ENCODE measurements at places on chromosomes 13 and 19.

- H3K27ac ChIP-seq, result no peak overlapping the region
- no peaks in the 10 kb centered on the region for H3K4me1 ChIP-seq
- H3K27me3 ChIP-seq, result no peaks in the 10 kb centered on the region
- no peak for DNase-seq
Observed at GRCh38 chr13:110114316-110114715, 192.6 kb downstream of the COL4A1 start.

GRCh38 chr13:33745370-33746324 lies 72.3 kb upstream of the RFC3 start:
- no peak for DNase-seq
- H3K36me3 ChIP-seq, result no peaks in the 10 kb centered on the region
- H3K27me3 ChIP-seq, result no peaks in the 10 kb centered on the region
- H3K27ac ChIP-seq, result peak overlapping the region; percentile 16
- H3K4me1 ChIP-seq, result peaks cover 10% of the 10 kb centered on the region

- no peak overlapping the region for H3K27ac ChIP-seq
- H3K27me3 ChIP-seq, result no peaks in the 10 kb centered on the region
- H3K4me1 ChIP-seq, result no peaks in the 10 kb centered on the region
- H3K36me3 ChIP-seq, result no peaks in the 10 kb centered on the region
- H3K4me3 ChIP-seq, result no peak overlapping the region
Observed at GRCh38 chr19:31316201-31316951, 32.9 kb downstream of the TSHZ3 start.

DNA sequence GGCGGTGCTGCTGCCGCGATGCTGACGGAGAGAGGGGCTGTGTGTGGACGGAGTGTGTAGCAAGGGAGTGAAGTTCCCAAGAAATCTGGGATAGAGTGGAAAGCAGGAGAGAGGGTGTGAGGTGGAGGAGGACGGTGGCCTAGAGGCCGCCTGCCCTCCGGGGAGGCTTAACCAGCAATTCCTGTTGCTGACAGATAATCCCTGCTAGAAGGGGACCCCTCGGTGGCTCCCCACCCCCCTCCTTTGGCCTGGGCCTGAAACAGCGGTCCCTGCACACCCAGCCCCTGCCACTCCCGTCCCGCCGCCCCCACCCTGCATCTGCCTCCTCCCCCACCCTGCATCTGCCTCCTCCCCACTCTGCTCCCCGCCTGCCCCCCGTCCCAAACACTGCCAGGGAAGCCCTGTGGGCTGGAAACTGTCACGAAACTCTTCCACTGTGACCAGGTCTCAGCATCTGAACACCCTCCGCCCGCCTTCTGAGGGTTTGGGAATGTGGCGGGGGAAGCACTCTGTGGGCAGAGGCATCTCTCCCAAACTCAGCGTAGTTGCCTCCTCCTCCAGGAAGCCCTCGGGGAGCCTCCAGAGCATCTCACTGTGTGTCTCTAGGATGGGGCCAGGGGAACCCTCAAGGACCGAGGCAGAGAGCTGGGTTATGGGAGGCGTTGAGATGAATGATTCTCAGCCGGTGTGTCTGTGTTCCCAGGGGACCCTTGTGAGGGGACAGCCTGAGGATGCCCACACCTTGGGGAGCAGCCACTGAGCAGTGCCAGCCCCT lies 17.1 kb upstream of the MATK start:
- H3K4me3 ChIP-seq, result no peak overlapping the region
- no peak for DNase-seq
- H3K27me3 ChIP-seq, result no peaks in the 10 kb centered on the region
- H3K27ac ChIP-seq, result no peak overlapping the region

- no peak overlapping the region for H3K4me3 ChIP-seq
- no peaks in the 10 kb centered on the region for H3K36me3 ChIP-seq
- DNase-seq, result peak; percentile 16
- no peaks in the 10 kb centered on the region for H3K4me1 ChIP-seq
Observed at GRCh38 chr13:89380101-89380500, 1708.9 kb downstream of the SLITRK5 start.

GRCh38 chr19:51142119-51142518 lies at the start of gene SIGLEC7:
Gene SIGLEC7 (plus strand): TSS chr19:51142301. CDS start chr19:51142370, 69 bp downstream.
- H3K4me3 ChIP-seq, result no peak within 1 kb of the TSS
- no peak for DNase-seq
- H3K27ac ChIP-seq, result no peak within 1 kb of the TSS
- H3K4me1 ChIP-seq, result no peaks in the 10 kb centered on the region

GRCh38 chr13:29480893-29481525 lies 114.5 kb downstream of the SLC7A1 start:
- H3K27ac ChIP-seq, result no peak overlapping the region
- no peak overlapping the region for H3K4me3 ChIP-seq
- no peak for DNase-seq
- H3K36me3 ChIP-seq, result no peaks in the 10 kb centered on the region

DNA sequence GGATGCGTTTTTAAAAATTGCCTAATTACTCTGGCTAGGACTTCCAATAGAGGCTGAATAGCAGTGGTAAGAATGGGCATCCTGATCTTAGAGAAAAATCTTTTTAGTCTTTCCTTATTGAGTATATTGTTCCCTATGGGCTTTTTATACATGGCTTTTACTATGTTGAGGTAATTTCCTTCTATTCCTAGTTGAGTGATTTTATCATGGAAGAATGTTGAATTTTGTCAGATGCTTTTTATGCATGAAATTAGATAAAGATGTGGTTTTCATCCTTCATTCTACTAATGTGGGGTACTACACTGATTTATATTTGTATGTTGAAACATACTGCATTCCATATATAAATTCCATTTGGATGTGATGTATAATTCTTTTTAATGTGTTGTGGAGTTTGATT lies 2673.8 kb downstream of the PCDH9 start:
- no peaks in the 10 kb centered on the region for H3K4me1 ChIP-seq
- no peak overlapping the region for H3K4me3 ChIP-seq
- no peak overlapping the region for H3K27ac ChIP-seq
- no peak for DNase-seq

DNA sequence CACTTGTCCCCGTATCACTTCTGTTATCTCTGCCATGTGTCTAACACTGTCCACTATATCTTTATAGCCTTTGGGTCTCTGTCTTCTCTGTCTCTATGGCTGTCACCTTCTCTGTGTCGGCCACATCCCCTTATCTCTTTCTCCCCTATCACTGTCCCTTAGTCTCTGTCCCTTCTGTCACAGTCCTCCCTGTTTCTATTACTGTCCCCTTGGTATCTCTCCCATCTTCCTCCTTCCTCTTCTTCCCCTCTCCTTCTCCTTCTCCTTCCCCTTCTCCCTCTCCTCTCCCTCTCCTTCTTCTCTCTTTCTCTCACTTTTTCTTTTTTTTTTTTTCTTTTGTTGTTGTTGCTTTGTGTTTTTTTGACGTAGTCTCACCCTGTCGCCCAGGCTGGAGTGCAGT lies 34.7 kb upstream of the LRRC4B start:
- no peaks in the 10 kb centered on the region for H3K27me3 ChIP-seq
- no peak for DNase-seq
- no peak overlapping the region for H3K27ac ChIP-seq

DNA sequence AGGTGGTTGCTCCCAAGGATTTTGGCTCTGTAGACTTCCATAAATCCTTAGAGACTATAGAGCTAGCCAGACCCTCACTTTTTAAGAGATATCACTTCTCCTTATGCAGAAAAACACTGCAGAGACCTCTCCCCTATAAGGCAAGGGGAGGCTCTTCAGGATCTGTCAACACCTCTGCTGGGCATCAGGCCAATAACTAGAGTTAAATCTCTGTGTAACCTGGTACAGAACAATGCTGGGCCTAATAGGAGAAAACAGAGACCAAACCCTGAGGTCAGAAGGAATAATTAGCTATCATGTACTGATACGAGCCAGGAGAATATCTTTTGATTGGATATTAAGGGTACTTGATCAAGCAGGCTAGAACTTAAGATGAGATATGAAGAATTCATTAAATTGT lies 358.5 kb downstream of the TBC1D4 start:
- no peaks in the 10 kb centered on the region for H3K36me3 ChIP-seq
- no peaks in the 10 kb centered on the region for H3K4me1 ChIP-seq
- H3K27ac ChIP-seq, result no peak overlapping the region

DNA sequence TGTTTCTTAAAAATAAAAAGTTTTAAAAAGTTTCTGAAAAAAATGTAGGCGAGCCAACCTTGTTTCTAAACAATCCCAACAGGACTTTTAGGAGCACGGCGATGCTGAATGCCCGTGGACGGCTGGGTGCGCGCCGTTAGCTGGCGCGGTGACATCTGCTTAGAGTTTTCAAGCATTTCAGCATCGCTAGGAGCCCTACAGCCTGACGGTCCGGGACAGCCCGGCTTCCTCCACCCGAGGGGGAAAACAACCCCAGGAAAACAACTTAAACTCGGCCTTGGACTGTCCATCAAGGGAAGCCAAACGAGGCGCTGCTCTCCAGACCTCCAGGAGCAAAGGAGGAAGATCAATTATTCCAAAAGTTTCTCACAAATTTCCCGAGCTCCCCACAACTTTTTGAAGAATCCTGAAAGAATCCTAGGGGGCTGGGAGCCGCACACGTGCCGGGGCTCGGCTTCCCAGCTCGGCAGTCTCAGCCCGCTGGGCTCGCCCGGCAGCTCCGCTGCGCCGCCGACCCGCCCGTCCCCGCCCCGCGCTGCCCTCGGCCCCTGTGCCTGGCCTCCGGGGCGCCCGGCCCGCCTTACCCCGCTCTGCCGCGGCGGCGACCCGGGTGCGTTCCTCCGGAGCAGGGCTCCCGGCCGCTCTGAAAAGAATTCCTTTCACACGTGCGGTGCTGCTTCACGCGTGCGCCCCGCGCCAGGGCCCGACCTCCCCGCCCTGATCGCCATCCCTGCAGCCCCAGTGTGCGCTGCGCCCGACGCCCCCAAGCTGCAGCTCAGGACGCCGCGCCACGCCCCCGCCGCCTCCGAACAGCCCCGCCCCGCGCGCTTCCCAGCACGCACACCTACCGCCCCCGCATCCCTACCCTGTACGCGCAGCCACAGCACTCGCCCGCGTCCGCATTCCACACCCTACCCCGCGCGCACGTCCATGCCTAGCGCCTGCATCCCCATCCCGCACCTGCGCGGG lies at the start of gene GJA3:
Gene GJA3, minus strand, starts transcription at position 747 of the 969 bp plus-strand sequence. CDS start 17,764 bp downstream, outside the sequence.
- no peak for DNase-seq
- peaks cover 4% of the 10 kb centered on the region for H3K4me1 ChIP-seq
- H3K27me3 ChIP-seq, result peaks cover 20% of the 10 kb centered on the region

DNA sequence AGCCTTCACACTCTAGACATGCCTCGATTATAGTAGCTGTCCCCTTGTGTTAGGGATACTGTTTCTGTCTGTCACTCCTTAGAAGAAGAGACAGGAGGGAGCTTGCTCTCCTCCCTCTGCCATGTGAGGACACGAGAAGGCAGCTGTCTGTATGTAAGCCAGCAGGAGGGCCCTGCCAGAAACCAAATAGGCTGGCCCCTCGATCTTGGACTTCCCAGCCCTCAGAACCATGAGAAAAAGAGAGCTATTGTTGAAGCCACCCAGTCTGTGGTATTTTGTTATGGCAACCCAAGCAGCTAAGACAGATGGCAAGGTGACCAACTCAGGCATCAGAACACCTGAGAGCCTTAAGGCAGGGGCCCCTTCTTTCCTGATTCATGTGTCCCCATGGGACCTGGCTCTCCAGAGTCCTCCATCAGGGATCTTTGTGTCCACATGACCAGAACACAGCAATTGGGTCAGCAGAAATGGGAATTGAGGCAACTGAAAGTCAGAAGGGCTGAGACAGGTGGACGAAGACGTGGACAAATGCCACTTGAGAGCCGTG lies 65.6 kb upstream of the NPAS1 start:
- H3K4me3 ChIP-seq, result no peak overlapping the region
- H3K4me1 ChIP-seq, result peaks cover 23% of the 10 kb centered on the region
- no peak for DNase-seq
- peak overlapping the region; percentile 28 for H3K27ac ChIP-seq
- no peaks in the 10 kb centered on the region for H3K27me3 ChIP-seq

- no peaks in the 10 kb centered on the region for H3K4me1 ChIP-seq
- no peak for DNase-seq
- peaks cover 3% of the 10 kb centered on the region for H3K36me3 ChIP-seq
Observed at GRCh38 chr19:1366899-1367870, 16.5 kb upstream of the NDUFS7 start.

DNA sequence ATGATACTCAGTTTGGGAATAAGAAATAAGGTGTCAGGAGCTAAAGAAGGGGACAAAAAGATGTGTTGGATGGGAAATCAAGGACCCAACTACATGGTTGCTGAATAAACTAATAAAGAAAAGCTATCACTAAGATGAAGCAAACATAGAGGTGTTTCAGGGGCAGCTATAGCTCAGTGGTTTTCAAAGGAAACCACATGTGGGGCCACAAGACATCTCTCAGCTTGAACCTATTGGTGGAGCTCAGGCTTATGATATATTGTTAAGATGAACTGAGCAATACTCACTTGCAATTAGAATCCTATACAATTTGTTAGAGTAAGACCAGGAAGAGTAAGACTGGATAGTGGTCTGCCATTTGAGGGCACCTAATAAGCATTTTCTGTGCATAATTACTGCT lies 45.1 kb upstream of the SPRY2 start:
- H3K36me3 ChIP-seq, result no peaks in the 10 kb centered on the region
- H3K4me1 ChIP-seq, result peaks cover 13% of the 10 kb centered on the region
- DNase-seq, result no peak
- H3K27me3 ChIP-seq, result no peaks in the 10 kb centered on the region

DNA sequence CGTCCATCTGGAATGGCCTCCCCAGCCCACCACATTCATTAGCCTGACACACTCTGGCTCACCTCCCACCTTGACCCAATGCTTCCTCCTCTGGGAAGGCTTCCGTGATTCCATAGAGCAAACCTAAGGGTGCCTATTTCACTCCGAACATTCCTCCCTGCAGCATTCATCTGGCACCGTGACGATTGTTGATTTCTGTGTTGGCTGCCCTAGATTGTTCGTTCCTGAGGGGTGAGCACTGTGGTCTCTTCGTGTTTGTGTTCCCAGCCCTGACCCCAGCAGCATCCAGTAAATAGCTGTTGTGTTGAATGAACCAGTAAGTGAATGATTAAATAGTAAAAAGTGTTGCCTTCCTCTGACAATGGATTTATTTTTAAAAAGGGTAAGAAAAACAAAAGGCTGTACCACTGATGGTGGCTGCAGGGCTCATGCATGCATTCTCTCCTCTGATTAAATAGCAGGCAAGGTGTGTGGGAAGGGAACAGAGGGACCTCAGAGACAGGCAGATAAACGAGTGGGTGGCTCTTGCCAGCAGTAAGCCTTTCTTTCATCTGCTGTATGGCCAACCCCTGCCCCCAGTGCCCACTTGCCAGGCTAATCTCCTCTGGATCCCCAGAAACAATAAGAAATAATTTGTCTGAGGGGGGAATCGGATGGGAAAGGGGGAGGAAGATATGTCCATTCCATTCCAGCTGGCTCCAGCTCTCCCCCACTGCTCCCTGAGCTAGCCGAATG lies 48.4 kb upstream of the CACNA1A start:
- no peaks in the 10 kb centered on the region for H3K36me3 ChIP-seq
- no peaks in the 10 kb centered on the region for H3K4me1 ChIP-seq
- no peak overlapping the region for H3K4me3 ChIP-seq
- DNase-seq, result no peak

GRCh38 chr13:31377946-31378345 lies 178.2 kb downstream of the B3GLCT start:
- H3K27me3 ChIP-seq, result no peaks in the 10 kb centered on the region
- H3K36me3 ChIP-seq, result no peaks in the 10 kb centered on the region
- no peak overlapping the region for H3K27ac ChIP-seq
- no peaks in the 10 kb centered on the region for H3K4me1 ChIP-seq

All from pancreas (tissue), 10 donors.